ENCODE measurements at places on chromosomes 16 and 17.
A peak's percentile ranks its signal among the peaks of the same experiment; 100 is the strongest.

- no peak for DNase-seq
Measured at GRCh38 chr16:12295395-12295794, 318.9 kb downstream of the SNX29 start.

DNA sequence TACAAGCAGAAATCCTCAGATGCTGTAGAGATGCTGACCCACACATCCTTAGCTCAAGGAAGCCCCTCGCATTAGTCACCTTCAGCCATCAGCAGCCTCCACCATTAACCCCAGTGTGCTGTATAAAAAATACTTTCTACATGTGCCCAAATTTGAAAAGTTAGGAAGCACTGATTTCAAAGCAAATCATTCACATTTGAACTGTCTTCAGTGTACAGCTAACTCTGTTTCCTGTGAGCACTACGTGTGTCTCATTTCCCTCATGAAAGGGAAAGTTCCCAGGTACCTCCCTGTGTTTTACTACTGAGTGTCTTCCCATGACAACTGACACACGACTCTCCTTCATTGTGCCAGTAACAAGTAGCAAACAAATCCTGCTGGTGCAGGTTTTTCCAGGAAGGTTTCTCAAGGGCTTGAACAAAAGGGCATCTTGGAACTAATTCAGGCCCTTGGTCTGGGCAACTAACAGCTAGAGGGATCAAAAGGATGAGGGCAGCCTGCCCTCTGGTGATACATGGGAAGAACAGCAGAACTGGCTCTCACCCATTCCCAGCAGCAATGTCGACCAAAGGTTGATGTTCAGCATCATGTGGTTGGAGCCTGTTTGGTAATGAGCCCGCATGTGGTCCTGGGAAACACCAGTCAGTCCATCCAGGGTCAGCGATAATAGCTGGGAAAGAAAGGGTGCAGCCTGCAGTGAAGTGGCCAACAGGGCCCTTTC is 4.0 kb downstream of the SLC35B1 start:
- DNase-seq = peak; percentile 24

- peak; percentile 41 for DNase-seq
Measured at GRCh38 chr16:79601092-79601930, 774 bp upstream of the MAF start.

- no peak for DNase-seq
Measured at GRCh38 chr17:41873559-41874292, 8.5 kb upstream of the KLHL11 start.

- peak; percentile 18 for DNase-seq
Measured at GRCh38 chr16:4172070-4172469, 55.8 kb upstream of the ADCY9 start.

GRCh38 chr17:50052822-50053653 is 2.9 kb upstream of the ITGA3 start:
- no peak for DNase-seq

DNA sequence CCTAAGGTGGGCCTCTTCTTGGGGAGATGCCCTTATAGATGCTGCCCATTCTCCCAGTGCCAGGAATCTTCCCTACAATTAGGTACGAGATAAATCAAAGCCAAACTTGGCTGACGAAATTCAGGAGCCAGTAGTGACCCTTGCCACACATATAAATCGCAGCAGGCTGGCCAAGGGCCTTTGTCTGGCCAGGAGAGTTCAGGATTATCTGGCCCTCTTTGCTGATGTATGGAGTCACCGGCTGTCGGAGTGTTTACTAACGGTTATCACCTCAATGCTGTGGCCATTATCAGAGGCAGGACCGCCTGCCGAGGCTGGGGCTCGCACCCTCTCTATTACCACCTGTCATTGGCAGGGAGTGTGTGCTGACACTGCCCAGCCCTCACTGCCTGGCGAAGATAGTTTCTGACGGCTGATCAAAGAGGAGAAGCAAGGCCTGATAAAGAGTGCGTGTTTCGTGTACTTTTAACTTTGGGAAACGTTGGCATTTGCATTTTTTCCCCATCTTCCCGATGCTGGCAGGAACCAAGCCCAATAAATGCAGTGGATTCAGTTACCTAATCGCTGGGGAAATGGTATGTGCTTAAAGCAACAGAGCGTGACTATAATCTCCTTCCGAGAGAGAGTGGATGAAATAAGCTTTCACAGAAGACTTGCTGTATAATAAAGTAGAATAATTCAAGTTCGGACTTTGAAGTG is 32.8 kb upstream of the TBX2 start:
- no peak for DNase-seq

- DNase-seq = no peak
Measured at GRCh38 chr16:12462426-12463280, 341.0 kb downstream of the CPPED1 start.

- no peak for DNase-seq
Measured at GRCh38 chr17:12665263-12666210, at the start of gene MYOCD. MYOCD (plus strand) TSS chr17:12665890; CDS start chr17:12666189, 299 bp downstream.

- no peak for DNase-seq
Measured at GRCh38 chr17:74163271-74163821, 40.1 kb upstream of the RPL38 start.

DNA sequence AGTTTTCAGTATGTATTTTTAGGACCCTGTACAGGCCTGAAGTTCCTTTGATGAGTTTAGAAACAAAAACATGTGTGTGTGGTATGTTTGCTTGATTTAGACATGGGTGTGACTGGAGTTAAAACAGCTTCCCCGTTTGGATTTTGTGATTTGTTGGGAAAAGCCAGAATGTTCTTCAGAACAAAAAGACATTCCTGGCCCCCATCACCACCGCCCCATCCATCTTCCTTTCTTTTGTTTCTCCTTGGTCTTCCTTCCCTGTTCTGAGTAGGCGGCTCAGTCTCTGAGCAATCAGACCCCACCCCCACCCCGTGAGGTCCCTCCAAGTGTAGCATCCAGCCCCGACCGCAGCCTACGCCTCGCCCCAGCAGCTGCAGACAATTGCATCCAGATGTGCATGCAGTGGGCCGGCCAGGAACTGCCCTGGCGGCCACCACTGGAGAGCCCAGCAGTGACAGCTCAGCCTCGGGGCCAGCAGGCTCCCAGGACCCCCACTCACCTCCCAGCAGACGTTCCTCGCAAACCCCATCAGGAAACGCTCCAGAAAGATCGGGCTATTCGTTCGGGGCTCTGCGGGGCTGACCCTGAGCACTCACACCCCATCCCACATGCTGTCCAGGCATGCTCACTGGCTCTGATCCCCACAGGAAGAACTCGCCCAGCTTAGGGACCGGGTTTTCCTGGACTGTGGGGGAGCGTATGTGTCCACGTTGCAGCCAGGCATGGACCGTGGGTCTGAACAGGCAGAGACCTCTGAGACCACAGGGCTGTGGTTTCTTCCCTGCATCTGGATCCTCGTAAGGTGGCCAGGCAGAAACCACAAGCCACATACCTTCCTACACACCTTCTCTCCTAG is 99.8 kb upstream of the CDH5 start:
- no peak for DNase-seq

DNA sequence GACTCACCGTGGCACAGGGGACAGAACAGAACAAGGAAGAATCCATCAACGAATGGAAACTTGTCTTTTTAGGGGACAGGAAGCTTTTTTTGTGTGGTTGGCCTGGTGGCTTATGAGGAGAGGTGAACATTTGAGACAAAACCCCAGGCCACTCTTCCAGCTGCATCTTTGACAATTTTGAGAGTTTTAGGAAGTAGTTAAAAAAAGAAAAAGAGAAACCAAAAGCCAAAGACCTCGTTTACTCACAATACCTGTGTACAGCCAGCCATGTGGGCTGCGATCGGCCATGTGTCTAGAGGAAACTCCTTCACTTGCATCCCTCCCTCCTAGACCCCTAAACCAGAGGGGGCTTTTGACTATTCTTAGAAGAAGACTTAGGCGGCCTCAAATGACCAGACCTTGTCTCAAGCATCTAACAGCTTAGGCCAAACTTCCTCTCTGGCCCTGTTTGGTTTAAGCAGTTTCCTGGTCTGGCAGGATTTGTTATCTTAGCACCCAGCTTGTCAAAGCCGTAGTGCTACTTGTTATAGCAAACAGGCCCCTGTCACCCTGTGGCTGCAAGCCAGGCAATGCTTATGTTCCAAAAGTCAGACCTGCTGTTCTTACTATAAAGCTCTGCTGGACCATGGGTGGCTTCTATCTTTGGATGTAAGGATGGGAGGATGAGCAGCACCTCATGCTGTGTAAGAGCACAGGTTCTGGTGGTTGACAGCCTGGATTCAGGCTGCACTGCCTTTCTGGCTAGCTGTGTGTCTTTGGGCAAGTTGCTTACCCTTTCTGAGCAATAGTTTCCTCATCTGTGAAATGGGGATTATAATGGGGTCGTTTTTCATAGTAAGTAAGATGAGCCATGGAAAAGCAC is 17.7 kb downstream of the KSR1 start:
- DNase-seq = peak; percentile 88

DNA sequence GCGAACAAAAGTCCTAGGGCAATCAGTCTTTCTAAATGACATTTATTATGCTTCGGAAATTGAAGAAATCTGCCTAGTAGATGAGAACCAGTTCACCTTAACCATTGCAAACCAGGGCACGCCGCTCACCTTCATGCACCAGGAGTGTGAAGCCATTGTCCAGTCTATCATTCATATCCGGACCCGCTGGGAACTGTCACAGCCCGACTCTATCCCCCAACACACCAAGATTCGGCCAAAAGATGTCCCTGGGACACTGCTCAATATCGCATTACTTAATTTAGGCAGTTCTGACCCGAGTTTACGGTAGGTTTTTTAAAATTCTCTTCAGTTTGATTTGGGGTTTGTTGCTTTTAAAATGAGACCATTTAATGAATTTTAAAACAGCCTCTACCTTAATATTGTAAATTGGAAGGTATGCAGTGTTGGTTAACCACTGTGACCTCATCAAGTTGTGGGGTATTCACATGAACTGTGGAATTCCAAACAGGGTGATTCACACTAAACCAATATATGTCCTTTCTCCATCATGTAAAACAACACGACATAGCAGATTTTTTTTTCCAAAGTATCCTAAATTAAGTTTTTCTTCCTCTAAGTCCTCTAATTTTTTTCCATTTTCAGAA is 6.2 kb upstream of the EVI2A start:
- DNase-seq = no peak

DNA sequence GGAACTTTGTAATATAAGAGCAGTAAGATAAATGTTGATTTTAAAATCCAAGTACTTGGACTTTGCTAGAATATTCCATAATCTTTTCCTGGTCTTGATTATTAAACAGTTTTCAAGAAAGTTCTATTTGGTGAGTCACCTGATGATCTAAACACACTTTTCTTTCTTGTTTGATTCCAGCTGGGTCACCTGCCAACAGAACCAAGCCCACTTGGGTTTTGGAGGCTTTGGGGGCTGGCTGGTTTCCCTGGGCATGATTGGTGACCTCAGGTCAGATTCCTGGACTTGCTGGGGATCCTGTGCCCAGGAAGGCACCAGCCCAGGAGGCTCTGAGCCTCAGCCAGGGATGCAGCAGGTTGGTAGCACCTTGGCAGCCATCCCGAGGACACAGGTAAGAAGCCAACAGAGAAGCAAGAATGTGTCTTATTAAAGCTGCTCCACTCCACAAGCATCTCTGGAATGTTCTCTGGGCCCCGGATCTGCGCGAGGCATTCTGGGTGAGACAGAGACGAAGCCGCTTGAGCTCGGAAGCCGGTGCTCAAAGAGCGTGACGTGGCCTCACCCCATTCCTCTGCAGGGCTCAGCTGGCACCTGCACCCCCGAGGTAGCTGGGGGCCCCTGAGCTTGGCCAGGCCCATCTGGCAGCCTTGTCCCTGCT is 3.1 kb upstream of the TEX19 start:
- DNase-seq = no peak
